GM23248 (cell line): ENCODE measurements at places on chromosomes 6 and 20. TPM values are rescaled to one million over a fixed set of nuclear protein-coding genes. Genes with fewer than 3 reads are reported as not detected.

GRCh38 chr20:10965936-10966470 lies 292.2 kb upstream of the JAG1 start:
- DNase-seq: no peak
- no peak overlapping the region for H3K27ac ChIP-seq
- no peaks in the 10 kb centered on the region for H3K4me1 ChIP-seq
- no peak overlapping the region for H3K4me3 ChIP-seq
- H3K36me3 ChIP-seq: no peaks in the 10 kb centered on the region

GRCh38 chr20:35575958-35576357 lies 34.1 kb downstream of the ERGIC3 start:
- no peak overlapping the region for H3K27ac ChIP-seq
- no peak overlapping the region for H3K4me3 ChIP-seq
- no peaks in the 10 kb centered on the region for H3K36me3 ChIP-seq
- H3K27me3 ChIP-seq: no peaks in the 10 kb centered on the region

GRCh38 chr20:25553819-25554296 lies 31.5 kb downstream of the NINL start:
- 0 out of 2 replicates have a peak, but pooled peaks cover 6% of the 10 kb centered on the region for H3K4me1 ChIP-seq
- DNase-seq: peak; percentile 61
- H3K27ac ChIP-seq: no peak overlapping the region
- H3K36me3 ChIP-seq: no peaks in the 10 kb centered on the region
- H3K27me3 ChIP-seq: no peaks in the 10 kb centered on the region

The AFDN gene
- polyA plus RNA-seq: 4.5 and 5.4 TPM in 2 replicates

The PPP1R14C gene
- 9.4 and 10.1 TPM in 2 replicates for polyA plus RNA-seq

The MOG gene
- polyA plus RNA-seq: not detected in 2 replicates

DNA sequence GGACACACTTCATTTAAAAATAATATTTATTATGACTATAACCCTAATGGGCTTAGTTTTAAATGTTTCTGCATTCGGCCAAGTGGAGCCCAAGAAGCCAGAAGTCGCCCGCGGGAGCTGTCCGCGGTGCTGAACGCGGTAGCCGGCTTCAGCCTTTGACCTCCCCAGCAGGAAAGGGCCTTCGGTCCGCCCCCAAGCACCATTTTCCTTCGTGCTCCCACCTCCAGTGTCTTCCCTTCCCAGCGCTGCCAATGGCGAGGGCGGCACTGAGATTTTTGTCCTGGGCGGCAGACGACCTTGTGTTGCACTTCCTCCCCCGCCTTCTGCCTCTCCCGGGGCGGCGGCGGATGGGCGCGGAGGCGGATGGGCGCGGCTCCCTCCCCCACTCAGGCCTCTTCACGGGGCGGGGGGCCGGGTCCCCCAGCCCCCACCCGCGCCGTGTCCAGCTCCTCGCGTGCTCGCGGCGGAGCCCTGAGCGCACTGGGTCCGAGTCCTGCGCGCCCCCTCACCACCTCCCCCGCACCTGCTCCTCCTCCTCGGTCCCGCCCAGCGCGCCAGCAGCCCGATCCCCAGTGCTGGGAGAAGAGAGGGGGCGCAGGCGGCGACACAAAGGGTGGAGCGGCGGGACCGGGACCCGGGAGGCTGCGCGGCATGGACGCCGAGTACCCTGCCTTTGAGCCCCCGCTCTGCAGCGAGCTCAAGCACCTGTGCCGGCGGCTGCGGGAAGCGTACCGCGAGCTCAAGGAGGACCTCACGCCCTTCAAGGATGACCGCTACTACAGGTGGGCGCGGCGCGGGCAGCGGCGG lies 23.6 kb upstream of the TMEM181 start:
- no peak overlapping the region for H3K27ac ChIP-seq
- H3K4me3 ChIP-seq: peak overlapping the region; percentile 64
- H3K4me1 ChIP-seq: no peaks in the 10 kb centered on the region
- DNase-seq: peak; percentile 65

- H3K36me3 ChIP-seq: no peaks in the 10 kb centered on the region
- no peak overlapping the region for H3K4me3 ChIP-seq
- no peaks in the 10 kb centered on the region for H3K27me3 ChIP-seq
- H3K27ac ChIP-seq: no peak overlapping the region
Measured at GRCh38 chr6:145028144-145028818, 707.0 kb downstream of the EPM2A start.

- H3K4me3 ChIP-seq: no peak overlapping the region
- H3K4me1 ChIP-seq: no peaks in the 10 kb centered on the region
- H3K27me3 ChIP-seq: no peaks in the 10 kb centered on the region
- no peak overlapping the region for H3K27ac ChIP-seq
Measured at GRCh38 chr6:90080876-90081481, 186.7 kb downstream of the GJA10 start.

- H3K4me1 ChIP-seq: peaks cover 40% of the 10 kb centered on the region
- H3K4me3 ChIP-seq: peak overlapping the region; percentile 72
- no peak for DNase-seq
- H3K36me3 ChIP-seq: no peaks in the 10 kb centered on the region
Measured at GRCh38 chr6:138544501-138544900, 45.2 kb upstream of the NHSL1 start.

GRCh38 chr6:68364271-68364805 lies 270.7 kb upstream of the ADGRB3 start:
- H3K4me1 ChIP-seq: no peaks in the 10 kb centered on the region
- DNase-seq: no peak
- no peaks in the 10 kb centered on the region for H3K27me3 ChIP-seq
- H3K27ac ChIP-seq: no peak overlapping the region

DNA sequence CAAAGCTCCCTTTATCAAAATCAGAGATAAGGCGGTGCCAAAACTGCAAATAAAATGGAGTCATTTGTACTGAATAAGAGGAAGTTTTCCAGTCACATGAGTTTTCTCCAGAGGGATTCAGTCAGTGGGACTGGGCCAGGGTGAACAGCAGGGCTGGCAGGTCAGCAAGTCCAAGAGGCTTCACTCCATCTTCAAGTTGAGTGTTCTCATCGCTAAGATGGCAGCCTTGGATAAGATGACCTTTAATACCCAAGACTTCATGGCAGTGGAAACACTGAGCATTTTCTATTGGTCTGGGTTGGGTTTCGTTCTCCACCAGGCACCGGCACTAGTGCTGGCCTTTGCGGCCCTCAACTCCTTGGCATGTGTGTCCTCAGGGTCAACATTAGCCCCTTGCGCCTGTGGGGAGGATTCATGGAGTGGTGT lies 29.3 kb upstream of the IGF2R start:
- H3K4me3 ChIP-seq: no peak overlapping the region
- H3K36me3 ChIP-seq: no peaks in the 10 kb centered on the region
- H3K27ac ChIP-seq: no peak overlapping the region
- H3K4me1 ChIP-seq: peaks cover 11% of the 10 kb centered on the region; the same call in 1 of the 2 replicates
- DNase-seq: no peak
- H3K27me3 ChIP-seq: no peaks in the 10 kb centered on the region

The TFAP2A gene
- 7.2 and 8.4 TPM in 2 replicates for polyA plus RNA-seq
